SJSA1 (cell line): ENCODE measurements at places on chromosomes 3 and 15.
A peak's percentile ranks its signal among the peaks of the same experiment; 100 is the strongest.

- DNase-seq, result no peak
Observed at GRCh38 chr15:50135031-50135551, 16.1 kb upstream of the ATP8B4 start.

DNA sequence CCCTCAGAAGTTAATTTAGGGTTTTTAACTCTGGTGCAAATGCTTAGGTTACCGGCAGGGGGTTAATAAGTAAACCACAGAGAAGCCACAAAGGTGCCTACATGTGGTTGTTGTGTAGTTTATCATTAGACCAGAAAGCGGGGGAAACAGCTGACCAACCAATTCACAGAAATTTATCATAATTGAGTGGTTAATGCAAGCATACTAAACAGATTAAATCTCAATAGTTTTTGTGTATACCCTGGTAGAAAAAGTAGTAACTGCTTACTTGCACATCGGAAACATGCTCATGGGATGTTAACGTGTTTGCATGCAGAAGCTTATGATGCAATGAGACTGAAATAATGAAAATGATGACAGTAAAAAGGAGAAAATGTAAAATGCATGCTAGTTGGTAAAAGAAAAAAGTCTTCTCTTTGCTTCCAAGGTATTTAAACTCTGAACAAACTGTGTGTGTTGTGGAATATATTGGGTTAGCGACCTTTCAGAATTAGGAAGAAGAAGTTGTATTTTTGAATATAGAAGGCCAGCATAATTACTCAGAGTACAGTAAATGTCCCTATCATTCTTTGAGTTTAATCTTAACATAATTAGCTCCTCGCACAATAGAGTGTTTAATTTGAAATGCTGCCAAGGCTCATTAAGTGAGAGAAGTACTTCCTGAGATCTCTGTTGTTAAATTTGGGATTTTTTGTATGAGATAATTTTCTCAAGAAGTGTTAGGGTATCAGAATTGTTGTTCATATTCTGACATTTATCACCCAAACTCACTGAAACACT lies 316.2 kb downstream of the PTPRG start:
- DNase-seq, result no peak

DNA sequence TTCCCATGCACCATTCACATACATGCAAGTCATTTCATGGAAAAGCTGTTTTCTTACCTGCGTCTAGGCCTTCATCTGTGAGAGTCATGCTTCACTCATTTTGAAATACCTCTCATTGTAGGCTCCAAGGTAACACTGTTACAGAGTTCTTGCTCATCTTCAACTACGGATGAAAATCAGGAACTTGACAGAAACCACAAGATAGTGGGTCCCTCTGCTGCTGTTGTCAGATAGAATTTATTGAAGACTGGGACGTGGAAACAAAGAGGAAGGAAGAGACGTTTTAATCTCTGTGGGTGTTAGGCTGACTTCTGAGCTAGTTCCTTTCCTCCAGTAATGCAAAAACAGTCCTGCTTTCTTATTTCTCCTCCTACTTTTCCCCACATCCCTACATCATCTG lies at the start of gene P2RY14:
P2RY14 (minus strand) TSS at position 313 of the 400 bp plus-strand sequence. CDS start 64,226 bp downstream, outside the sequence.
- DNase-seq, result no peak

DNA sequence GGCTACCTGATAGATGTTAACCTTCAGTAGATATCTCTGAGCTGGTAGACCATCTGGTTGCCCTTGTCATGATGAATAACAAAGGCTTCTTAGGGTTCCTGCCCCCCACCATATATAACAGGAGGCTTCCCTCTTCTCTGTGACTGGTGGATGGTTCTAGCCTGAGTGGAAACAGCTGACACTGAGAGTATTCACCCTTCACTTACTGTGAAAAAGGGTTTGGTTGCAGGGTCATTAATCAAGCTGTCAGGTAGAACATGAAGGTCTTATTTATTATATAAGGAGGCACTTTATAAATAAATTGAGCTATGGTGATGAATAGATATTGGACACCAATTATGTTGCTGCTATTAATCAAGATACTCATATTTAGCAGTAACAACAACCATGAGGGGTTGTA lies 58.6 kb downstream of the CACNA2D3 start:
- no peak for DNase-seq

DNA sequence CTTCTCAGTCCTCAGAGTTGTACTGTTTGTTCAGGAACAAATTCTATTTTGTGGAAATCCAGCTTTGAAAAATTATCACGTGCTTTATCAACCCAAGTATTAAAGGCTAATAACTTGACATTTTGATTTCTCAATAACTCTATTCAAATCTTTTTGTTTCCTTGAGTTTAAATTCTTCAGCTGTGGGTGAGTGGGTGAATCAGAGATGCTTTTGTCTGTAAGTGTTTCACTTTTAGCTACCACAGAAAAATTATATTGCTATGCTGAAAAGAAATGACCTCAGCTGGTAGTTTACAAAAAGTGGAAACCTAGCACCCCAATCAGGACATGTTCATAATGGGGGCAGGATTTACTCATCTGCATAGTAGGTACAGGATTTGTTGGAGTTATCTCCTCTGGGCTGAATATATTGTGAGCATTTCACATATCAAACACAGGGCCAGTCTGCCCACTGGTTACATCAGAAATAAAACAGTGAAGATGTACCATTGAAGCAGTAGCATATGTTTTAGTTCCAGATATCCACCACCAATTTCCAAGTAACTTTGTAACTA lies 30.5 kb downstream of the MINDY4B start:
- DNase-seq, result no peak

DNA sequence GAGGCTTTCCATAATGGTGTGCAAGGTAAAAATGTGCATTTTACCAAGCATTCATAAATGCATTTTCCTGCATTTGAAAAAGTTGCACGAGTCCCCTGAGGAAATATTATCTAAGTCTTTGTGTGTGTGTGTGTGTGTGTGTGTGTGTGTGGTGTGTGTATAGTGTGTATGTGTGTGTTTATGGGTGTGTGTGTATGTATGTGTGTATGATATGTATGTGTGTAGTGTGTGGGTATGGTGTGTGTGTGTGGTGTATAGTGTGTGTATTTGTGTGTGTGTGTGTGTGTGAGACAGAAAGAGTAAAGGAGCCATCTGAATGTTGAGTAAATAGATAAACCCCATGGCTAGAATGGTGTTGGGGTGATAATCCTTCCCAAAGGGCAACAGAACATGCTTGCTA lies 229.6 kb upstream of the TBC1D5 start:
- DNase-seq, result no peak

- DNase-seq, result no peak
Observed at GRCh38 chr15:27790270-27790669, 308.8 kb downstream of the OCA2 start.

DNA sequence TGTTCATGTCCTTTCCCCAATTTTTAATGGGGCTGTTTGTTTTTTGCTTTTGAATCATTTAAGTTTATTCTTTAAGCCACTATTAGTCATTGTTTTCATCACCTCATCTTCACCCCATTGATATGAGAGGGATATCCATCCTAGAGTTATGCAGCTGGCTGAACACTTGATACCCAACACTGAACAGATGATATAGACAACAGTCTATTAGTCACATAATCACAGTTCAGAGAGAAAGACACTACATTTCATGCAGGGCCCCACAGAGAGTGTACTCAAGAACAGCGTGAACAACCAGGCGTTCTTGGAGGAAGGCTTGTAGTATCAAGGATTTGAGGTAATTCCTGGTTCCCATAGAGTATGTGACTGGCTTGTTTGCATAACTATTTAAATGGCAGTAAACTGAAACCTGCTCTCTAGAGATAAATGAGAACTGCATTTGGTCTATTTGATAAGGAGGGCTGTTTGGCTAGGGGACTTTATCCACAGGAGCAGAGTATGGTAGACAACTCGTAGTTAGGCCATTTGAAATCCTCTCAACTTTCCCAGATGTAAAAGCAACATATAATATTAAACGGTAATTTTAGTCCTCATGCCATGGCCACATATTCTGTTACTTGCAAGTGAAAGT lies 618.7 kb downstream of the SI start:
- DNase-seq, result no peak

DNA sequence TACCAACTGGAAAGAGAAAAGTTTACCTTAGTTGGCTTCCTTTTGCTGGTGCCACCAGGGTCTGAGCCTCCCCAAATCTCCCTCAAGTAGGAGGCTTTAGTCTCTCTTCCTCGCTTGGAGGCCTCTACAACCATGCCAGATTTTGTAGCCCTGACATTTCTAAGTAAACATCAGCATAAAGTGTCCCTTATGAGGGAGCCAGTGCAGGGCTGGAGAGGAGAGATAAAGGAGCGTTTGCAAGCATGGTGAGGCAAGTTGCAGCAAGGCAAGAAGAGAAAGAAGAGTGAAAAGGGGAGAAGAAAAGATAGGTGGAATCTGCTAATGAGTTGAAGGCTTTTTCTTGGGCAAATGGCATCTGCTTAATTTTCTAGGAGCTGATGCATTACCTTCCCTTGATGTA lies 82.7 kb upstream of the FNDC3B start:
- no peak for DNase-seq

DNA sequence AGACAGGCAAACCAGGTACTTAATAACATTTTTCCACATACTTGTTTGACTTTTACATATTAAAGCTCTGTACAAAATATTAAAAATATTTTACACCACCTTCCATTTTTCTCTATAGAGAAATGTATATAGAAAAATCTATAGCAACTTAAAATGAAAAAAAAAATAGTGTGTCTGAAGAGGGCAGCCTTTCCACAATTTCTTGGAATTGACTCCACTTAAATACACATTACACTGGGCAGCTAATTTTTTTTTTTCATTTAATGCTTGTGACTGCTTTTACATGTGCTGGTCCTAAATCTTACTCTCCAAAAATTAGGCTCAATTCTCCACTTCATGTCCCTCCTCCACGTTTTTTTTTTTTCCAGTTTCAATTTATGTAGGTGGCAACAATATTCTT lies 427.0 kb upstream of the RBMS3 start:
- no peak for DNase-seq

DNA sequence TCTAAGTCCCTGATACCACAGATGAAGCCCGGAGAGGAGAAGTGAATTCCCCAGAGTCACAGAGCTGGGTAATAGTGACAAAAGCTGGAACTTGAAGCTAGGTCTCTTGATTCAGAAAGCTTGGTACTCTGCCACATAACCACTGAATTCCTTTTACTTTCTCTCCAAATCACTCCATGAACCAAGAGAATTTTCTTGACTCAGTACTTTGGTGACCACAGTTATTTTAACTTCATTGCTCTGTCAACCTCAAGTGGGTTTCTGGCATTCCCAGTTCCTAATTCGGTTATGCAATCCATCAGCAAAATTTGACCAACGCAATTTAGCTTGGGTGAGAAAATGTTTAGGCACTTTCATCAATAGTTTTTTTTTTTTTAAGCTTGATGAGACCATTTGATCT lies 61.0 kb upstream of the PPARG start:
- DNase-seq, result peak; percentile 62

- DNase-seq, result no peak
Observed at GRCh38 chr3:635393-635792, 438.8 kb downstream of the CHL1 start.

DNA sequence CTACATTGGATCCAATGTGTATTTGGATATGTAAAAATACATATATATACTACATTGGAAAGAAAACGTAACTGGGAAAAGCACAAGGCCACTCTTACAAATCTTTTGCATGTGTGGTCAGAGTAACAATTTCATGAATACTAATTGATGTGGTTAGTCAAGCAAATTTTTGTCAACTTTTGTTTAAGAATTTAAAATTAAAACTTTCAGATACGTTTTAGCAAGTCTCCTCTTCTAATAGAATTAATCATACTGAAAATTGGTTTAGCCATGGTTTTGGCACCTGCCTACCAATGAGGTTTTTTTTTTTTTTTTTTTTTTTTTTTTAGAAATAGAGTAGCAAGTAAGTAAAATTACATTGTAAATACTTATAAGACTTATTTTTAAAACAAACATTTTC lies 153.0 kb upstream of the CGNL1 start:
- no peak for DNase-seq

- no peak for DNase-seq
Observed at GRCh38 chr3:53180305-53181023, 19.5 kb downstream of the PRKCD start.

- no peak for DNase-seq
Observed at GRCh38 chr3:183762304-183762703, 63.1 kb downstream of the MAP6D1 start.

GRCh38 chr3:127000761-127001160 lies 17.8 kb downstream of the PLXNA1 start:
- DNase-seq, result no peak

DNA sequence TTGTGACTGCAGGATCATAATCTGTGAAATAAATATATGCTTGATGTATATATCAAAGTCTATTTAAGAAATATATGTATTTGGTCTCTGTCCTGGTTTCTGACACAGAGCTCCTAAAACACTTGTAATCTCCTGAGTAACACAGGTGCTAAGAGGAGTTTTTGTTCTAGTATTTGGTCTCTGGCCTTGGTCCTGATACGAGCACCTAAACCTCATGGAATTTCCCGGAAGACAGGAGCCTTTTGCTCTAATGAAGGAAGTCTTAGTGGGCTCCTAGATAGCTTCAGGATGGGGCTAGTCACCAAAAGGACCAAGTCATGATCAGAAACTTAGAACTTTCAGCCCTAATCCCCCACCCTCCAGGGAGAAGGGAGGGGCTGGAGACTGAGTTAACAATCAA lies 19.2 kb upstream of the MUSTN1 start:
- no peak for DNase-seq

- DNase-seq, result no peak
Observed at GRCh38 chr3:153273767-153274435, 111.9 kb downstream of the RAP2B start.

DNA sequence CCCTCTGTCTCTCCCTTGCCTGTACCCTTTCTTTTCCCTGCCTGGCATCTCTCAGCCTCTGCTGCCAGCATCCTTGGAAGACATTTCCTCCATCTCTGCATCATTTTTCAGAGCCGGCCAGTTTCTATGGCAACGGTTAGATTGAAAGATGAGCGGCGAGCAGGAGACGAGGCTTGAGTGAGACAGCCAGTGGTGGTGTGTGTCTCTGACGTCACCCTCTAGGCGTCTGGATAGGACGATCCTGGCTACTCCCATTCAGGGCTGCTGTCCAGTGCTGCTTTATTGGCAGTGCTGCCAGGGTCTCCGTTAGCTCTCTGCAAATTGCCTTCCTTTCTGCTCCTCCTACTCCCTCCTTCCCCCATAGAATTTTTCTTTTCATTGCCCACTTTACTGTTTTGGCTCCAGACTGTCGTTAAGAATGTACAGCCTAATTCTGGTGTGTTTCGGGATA lies 57.9 kb downstream of the TRAK1 start:
- DNase-seq, result no peak

DNA sequence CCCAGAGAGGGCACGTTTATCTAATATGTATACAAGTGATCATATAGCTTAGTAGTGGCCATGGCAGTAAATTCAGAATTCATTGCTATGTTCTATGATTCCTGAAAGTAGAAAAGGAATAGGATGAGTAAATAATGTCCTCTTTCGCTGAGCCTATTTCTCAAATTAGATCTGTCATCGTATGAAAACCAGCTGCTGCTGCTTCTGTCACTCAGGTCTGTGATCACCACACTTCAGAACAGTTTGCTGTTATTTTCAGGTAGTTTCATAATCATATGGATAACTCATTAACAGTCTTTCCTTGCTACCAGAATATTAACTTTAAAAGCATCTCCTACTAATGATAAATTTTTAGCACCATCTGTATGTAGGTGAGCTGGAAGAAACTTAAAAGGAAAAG lies 289.1 kb upstream of the AZI2 start:
- no peak for DNase-seq

- DNase-seq, result no peak
Observed at GRCh38 chr15:64636556-64636955, 138.8 kb downstream of the RBPMS2 start.

GRCh38 chr3:196645897-196646665 lies 6.6 kb downstream of the NRROS start:
- DNase-seq, result no peak
